CD4-positive, alpha-beta T cell treated with Interleukin-4 for 1 hour (primary cell): ENCODE measurements at places on chromosomes 5 and 9.

DNA sequence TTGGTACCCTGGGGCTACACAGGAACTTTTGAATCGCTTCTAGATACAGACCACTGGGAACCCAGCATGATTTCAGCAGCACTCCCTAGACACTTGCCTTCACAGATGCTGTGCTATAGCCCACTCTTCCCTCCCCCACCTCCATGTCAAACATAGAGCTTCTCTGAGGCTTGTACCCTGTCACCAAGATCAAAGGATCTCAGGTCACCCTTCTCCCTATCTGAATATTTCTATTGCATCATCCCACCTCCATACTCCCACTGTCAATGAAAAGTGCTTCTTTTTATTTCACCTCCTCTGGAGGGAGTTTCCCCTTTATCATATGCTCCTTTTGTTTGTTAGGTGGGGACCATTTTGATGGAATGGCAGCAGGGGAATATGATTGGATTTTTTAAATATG is 29.2 kb upstream of the PHF24 start:
- no peak for DNase-seq

DNA sequence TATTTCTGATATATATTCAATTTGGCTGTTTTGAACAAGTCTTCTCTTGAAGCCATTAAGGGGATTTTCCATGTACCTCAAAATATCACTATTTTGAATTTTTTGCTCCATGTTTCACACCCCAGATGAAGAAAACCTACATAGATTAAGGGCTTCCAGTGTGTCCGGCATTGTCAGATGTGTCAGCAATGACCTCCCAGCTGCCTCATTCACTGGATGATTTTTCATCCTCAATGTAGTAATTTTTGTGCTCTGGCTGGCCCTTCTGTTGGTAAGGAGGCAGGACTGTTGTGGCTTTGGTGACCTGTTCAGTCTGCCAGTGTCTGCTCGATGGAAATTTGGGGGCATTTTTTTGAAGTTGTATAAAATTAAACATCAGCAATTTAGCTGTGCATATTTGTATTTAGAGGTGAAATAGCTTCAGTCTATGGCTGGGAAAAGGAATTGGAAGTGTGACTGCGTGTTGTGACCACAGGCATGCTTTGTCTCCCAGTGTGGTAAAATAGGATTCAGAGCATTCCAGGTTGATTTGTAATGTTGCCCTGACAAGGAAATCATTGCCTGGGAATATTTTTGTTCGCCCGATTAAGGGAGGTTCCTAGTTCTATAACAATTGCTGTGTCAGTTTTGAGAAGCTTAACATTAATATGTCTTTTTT is 312.4 kb downstream of the ARHGEF28 start:
- no peak for DNase-seq

DNA sequence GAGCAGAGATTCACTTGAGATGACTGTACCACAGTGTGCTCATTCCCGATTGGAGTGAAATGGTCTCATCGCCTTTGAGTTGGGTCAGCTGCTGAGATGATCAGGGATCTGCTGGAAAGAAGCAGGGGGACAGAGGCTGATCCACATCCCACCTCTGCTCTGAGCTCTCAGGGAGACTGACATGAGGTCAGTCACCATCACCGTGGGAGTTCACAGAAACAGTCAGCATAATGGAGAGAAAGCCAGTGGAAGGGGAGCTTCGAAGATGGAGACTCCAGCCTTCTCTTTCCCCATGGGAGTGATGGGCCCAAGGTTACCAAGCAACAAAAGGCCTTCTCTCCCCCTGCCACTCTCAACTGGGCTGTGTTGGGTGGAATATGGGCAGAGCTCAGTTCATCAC is 276.4 kb downstream of the CDK5RAP2 start:
- DNase-seq = no peak

DNA sequence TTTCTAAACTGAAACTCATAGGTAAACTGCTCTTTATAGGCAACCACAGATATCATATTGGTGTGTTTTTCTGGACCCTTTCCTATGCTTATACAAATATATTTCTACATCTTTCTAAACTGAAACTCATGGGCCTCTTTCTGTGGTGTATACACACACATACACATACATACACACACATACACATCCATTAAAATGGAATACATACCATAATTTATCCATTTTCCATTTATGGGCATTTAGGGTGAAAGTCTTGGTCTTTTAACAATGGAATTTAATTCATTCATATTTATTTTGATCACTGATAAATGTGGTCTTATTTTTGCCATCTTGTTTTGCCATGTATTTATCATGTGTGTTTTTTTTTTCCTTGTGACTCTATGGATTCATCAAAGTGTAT is 44.1 kb downstream of the SLC22A5 start:
- no peak for DNase-seq

GRCh38 chr9:131625790-131626670 is 80.7 kb downstream of the PRRT1B start:
- DNase-seq = peak; percentile 45

DNA sequence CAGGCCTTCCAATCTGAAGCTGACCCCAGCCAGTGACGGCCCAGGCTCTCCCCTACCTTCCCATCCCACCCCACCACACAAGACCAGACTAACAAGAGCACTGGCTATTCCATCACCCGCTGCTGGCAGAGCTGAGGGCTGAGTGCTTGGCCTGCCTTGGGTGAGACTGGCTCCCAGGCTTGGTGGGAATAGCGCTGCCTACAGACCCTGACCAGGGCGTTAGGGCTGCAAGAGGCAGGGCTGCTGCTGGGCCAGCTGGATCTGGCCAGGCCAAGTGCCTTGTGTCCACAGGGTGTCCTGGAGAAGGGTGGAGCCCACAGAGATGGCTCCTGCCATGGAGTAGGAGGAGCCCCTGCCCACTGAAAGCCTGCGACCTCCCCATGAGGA is 31.6 kb upstream of the ANGPTL2 start:
- no peak for DNase-seq

- DNase-seq = no peak
These were observed 1.4 kb downstream of the LIX1 start for GRCh38 chr5:97141031-97141430.

GRCh38 chr5:73471654-73472053 is 23.1 kb upstream of the FOXD1 start:
- DNase-seq = no peak

DNA sequence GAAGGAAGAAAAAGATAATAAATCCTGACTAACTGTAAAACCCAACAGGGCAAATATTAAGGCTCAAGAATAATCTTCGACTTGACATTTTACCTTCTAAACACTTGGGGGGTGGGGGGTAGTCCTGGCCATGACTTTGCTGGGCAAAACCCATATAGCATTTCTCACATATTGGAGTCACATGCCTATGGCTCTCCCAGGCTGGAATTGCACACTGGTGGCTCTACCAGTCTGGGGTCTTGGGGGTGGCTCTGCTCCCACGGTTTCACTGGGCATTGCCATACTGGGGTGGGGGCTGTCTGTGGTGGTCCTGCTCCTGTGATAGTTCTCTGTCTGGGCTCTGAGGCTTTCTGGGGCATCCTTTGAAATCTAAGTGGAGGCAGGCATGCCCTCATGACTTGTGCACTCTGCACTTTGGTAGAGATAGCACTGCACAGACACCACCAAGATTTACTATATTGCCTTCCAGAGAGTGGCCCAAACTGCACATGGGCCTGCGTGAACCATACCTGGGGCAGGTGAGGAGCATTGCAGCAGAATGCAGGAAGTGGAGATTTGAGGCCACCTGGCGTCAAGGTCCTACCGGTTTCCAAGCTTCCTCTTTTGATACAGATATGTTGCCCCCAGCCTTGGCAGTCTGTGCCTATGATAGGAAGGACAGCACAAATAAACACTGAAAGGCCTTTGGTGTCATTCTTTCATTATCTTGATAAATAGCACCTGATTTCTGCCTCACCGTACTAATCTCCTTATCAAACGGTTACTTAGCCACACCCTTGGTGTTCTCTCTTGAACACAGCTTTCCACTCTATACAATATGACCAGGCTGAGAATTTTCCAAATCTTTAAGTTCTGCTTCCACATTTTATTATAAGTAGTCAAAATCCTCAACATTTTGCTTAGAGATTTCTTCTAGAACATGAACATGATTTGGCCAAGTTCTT is 29.8 kb downstream of the BAAT start:
- no peak for DNase-seq

- DNase-seq = peak; percentile 49
These were observed 6.9 kb downstream of the CAMK4 start for GRCh38 chr5:111231119-111231518.

GRCh38 chr5:56638061-56638621 is 177.2 kb upstream of the MAP3K1 start:
- DNase-seq = no peak

DNA sequence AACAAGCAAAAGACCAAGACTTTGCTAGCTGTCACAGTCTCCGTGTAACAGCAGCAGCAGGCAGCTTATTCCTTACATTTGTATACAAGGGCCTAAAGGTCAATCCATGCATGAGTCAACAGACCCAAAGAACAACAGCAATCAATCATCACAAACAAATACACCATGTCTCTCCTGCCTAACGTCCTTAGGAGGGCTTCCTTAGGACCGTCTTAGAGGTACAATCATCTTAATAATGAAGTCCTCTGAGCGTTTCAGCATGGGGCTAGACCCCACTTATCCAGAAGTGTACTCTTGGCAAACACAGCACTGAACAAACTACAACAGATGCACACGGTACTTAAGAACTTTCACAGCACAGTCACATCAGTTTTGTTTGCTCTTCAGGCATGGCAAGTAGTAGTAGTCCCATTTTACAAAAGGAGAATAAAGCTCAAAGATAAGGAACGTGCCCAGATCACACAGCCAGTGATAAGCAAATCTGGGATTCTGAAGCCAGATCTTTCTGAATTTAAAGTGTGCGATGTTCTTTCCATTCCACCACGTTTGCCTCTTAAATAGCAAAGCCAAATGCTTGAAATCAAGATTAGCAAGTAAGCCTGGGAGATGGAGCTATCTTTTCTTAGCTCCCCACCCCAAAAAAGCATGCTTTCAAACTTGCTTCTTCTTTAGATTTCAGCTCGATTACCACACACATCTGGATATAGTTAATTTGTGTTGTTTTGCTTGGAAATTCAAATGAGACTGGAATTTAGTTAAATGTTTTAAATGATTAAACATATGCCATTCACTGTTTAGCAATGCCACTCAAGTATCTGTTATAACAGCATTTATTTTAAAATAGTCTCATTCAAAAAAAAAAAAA is 24.2 kb downstream of the PSMB7 start:
- no peak for DNase-seq

DNA sequence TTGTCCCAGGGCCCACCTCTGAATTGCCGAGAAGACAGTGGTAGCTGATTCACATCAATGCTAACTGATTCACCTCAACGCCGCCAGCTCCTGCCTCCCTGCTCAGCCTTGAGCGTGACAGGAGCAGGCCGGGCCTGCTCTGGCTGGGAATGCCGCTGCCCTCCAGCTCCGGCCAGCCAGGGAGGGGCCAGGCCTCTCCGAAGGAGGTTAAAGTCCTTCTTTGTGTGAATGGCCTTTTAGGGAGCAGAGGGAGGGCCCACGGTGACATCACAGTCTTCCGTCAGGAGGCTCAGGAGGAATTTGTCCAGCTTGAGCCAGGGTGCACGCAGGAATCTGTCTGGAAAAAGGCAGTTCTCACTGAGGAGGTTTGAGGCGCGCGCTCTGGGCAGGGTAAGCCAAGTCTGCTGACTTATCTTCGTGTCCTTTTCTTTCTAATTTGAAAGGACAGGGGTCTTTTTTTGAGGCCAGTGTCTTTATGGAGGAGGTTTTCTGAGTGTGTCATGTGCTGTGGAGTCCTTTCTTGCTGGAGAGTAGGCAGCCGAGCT is 82.7 kb downstream of the C9orf152 start:
- no peak for DNase-seq

DNA sequence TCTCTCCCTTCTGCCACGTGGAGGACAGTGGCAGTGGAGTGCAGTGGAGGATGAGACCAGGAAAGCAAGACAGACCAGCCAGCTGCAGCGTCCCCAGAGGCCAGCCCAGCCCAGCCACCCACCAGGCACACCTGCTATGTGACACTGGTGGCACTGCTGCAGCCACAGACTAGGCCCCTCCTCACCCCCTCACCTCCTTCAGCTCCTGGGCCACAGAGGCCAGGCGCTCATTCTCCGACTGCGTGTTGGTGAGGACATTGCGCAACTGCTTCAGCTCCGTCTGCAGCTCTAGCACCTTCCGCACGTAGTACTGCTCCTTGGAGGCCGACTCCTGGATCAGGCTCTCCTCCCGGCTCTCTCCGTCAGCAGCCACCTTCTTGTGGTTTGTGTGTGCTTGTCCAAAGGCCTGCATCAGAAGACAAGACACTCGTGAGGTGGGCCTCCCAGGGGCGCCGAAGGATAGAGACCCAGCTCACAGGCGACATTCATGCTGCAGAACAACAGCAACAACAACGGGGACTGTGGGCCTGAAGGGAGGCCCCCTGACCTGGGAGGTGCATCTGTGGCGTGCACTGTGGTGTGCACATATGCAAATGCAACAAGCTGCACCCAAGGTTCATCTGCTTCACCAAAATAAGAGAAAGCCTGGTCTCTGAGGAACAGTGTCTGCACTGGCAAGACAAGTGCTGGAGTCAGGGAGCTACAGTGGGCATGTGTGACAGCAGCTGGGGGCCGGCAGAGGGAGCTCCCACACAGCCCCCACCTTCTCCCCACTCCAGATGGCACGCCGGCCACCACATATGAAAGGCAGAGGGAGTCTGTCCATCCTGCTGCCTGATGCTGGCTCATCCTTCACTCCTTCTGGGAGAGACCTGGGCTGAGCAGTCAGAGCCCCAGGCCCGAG is 35.5 kb downstream of the BICD2 start:
- peak; percentile 48 for DNase-seq

DNA sequence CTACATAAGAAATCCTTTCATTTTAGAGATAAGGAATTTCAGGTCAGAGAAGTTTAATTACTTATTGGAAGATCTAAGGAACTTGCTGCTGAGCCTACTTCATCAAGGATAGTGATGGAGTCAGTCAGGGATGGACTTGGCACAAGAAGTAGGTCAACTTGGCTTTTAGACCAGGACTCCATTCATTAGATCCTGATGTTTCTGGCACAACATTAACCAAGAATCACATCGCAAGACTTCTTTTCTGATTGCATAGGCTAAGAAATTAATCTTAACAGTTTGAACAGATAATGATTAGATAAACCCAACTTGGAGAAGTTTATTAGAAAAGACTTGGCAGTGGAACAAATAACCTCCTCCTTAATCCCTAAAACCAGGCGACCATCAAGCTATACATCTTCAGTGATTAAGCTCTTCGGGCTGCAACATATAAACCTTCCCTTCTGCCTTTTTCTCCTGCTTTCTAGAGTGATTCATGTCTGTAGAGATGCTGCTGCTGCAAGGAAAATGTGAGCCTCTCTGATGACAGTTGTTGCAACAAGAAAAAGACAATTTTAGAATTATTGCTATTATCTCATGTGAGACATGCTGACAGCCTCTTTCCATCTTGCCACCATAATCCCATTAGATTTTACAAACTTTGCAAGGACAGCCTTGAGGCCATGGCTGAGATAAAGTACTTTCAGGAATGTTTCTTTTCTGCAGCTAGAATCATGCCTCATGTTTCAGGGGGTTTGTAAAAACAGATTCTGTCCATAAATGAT is 207.9 kb upstream of the SLC27A6 start:
- no peak for DNase-seq

GRCh38 chr5:123598028-123598689 is 86.2 kb downstream of the CSNK1G3 start:
- no peak for DNase-seq

GRCh38 chr5:60161340-60161934 is 267.9 kb upstream of the PDE4D start:
- no peak for DNase-seq
